ENCODE measurements at places on chromosomes 7 and 10.

GRCh38 chr10:84551437-84552120 is 223.2 kb downstream of the CCSER2 start:
- no peak for DNase-seq

DNA sequence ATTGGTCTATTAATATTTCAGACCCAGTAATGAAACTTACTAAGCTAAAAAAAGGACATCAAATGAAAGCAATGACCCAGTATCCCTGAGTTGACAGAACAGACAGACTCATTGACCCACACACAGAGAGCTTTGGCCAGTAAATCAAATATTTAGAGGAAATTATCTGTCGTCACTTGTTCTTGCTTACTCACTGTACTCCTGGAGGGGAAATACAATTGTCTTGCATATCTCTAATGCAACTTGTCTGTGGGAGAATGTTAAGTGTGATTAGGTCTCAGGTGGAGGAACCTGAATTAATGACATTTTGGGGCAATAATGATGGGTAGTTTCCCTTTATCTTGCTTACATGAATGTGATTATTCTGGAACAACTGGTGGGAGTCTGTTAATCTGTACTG is 80.4 kb downstream of the CUBN start:
- DNase-seq: no peak

GRCh38 chr7:42876182-42877068 is 35.4 kb downstream of the C7orf25 start:
- peak; percentile 8 for DNase-seq

- no peak for DNase-seq
Observed at GRCh38 chr7:93992421-93993110, 11.6 kb downstream of the BET1 start.

DNA sequence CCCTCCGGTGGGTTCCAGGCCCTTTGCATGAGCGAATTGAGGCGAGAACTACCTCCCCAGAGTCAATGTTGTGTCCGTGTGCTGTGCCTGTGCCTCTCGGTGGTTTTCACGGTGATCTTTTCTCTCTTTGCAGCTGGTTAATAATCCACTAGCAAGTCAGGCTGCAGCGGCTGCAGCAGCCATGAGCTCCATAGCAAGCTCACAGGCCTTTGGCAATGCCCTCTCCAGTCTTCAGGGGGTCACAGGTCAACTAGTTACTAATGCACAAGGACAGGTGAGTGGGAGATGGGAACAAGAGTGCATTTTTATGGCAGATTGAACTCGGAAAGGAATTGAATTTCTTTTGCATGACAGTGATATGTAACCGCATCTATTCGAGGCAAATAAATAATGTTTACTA is 159.7 kb upstream of the YAE1 start:
- no peak for DNase-seq

GRCh38 chr10:46515366-46515765 is 41.1 kb downstream of the GPRIN2 start:
- no peak for DNase-seq

DNA sequence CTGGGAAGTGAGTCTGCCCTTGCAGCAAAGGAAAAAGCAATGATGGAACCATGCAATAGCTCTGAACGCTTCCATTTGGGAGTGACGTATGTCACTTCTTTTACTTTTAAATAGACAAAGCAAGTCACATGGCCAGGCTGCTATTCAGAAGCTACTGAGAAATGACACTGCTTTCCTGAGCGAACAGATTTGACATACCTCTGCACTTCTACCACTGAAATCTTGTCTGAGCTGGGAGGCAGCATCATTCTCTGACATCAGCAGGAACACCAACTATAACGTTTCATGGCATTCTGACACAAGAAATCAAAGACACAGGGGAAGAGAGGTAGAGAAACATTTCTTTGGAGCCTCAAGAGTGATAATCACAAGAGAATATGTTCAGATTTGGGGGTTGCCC is 271.1 kb downstream of the SNX13 start:
- no peak for DNase-seq

Data from NCI-H187 (cell line).